ENCODE measurements at places on chromosomes 2 and 18. TPM values are rescaled to one million over a fixed set of nuclear protein-coding genes. Genes with fewer than 3 reads are reported as not detected.

- no peak for DNase-seq
Measured at GRCh38 chr18:43115076-43115921, at the start of gene RIT2. Gene RIT2, minus strand, starts transcription at chr18:43115685.

DNA sequence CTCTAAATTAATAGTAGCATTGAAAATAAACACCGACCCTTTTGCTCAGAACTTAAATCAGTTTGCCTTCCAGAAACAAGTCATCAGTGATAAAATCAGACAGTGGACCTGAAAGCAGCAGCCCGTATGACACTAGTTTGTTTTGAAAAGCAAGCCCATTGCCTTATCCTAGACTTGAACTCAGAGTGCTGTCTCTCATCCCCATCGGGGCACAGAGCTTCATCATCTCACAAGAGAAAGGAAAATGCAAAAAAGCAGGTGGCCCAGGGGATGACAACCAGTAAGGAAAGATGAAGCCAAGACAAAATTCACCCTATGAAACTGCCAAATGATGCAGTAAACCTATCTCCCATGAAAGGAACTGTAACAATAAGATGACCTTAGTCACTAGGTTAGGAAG is 71.2 kb downstream of the CERKL start:
- no peak for DNase-seq

DNA sequence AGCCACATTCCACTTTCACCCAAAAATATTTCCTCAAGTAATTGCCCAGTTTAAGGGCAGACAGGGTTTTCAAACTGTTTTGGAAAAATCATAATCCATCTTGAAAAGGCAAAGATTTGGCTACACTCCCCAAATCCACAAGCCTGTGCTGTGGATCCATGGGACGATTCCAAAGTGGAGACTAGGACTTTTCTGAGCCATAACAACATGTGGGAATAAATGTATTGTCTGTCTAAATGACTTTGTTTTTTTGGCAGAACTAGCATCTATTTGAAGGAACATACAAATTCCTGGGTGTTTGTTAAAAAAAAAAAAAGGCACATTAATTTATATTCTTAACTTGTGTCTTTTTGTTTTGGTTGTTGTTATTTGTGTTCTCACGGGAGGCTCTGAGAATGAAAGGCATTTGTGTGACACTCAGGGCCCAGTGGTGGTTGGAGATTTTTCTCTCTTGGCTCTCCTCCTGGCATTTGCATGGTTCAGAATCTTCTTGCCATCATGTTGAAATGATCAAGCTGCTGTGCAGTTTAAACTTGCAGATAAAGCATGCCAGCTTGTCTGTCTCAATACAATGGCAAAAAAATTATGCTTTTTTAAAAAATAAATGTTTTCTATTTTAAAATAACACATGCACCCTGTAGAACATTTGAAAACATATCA is 277.4 kb downstream of the EN1 start:
- DNase-seq: no peak

- no peak for DNase-seq
Measured at GRCh38 chr18:35410561-35410960, 33.4 kb upstream of the ZNF396 start.

- no peak for DNase-seq
Measured at GRCh38 chr18:68984342-68984741, 186.5 kb downstream of the CCDC102B start.

The MSTN gene
- not detected for total RNA-seq

DNA sequence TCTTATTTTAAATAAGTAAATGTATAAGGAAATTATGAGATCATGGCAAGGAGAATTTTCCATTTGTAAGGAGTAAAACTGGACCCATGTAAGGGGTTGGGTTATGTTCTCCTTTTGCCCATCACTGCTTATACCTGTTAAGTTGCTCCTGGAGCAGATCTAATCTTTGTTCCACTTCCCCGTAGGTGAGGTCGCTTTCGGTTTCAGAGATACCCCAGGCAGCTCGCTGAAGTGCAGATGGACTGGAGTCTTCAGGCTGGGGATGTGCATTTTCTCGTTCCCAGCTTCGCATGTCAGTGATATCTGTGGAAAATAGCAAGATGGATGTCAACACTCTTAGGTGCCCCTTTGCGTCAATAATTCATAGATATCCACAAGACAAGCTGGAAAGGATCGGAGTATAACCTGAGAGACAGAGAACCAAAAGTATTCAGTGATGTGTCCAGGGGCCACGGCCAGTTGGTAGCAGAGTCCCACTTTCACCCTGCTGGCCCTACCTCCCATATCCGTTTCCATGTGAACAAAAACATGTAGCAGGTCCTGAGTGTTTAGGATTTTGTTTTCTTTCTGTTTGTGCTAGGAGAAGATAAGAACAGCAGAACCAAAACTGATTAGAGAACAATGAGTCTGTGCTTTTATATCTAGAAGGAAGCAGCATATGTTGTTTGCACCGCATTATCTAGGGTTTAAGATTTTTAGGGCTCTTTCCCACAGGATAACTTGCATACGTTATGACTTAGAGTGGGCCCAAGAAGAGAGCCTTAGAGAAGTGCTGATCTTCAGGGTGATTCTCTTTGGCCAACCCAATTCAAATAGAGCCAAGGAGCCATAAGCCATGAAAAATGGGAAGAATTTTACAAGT is 36.0 kb downstream of the GCA start:
- DNase-seq: no peak

DNA sequence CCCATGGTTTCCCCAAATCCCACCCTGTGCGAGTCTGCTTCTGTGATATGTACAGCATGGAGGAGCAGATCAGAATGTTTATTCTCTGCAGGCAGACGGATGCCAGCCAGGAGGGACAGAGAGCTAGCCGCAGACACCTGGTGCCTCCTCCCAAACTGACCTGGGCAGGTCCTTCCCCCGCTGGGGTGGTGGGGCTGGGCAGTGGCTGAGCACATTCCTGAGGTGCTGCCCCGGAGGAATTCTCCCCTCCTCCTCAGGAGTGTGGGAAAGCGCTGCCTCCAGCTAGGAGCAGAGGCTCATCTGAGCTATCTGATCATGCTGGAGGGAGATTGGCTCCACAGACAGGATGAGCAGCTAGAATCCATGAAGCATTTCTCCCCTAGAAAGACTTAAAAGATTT is 21.7 kb downstream of the C2orf92 start:
- DNase-seq: no peak

The DTNA gene
- not detected for total RNA-seq

- peak; percentile 92 for DNase-seq
Measured at GRCh38 chr18:62425465-62426190, 97.2 kb upstream of the ZCCHC2 start.

The FBXO48 gene
- 1.2 TPM for total RNA-seq

DNA sequence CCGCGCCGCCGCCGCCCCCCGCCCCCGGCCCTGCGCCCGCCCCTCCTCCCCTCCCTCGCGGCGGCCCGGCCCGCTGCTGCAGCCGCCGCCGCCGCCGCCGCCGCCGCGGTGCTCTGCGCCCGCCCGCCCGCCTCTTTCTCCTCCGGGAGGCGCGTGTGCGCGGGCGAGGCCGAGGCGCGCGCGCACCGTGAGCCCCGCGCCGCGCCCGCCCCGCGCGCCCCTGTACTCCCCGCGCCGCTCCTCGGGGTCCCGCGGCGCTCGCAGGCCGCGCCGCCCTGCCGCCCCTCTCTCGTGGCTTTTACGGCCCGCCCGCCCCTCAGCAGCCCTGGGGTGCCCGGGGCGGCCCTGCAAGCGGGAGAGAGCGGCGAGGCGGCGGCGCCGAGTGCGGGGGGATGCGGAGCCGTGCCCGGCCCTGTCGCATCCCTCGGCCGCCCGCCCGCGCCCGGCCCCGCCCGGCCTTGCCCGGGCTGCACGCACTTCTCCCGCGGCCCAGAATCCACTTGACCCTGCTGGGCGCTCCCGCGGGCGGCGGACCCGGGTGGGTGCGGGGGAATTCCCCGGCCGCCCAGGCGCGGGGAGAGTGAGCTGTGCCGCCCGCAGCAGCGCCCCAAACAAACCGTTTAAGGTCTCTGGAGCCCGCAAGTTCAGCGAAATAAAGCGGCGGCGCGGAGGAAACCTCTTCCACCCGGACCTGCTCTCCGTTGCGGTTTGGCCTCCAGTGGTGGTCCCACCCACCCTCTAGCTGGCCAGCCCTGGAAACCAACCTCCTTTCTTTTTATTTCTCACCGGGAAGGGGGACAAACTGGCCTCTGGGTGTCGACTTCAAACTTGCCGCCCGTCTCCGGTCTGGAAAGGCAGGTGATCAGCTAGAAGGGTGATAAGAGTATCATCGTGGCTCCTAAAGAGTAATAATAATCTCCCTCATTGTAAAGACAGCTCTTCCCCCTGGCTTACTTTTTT is 37.4 kb downstream of the AFF3 start:
- DNase-seq: peak; percentile 61

- DNase-seq: no peak
Measured at GRCh38 chr18:34857320-34857719, 147.2 kb downstream of the DTNA start.

Data from activated CD4-positive, alpha-beta T cell treated with anti-CD3 and anti-CD28 coated beads, Interleukin-2, amount 10 ng/mL, durations not matched to agents 24 days and 14 days (primary cell).